ENCODE measurements at places on chromosomes 1 and 21.

- DNase-seq, result no peak
Observed at GRCh38 chr1:11308699-11309224, 35.8 kb downstream of the UBIAD1 start.

DNA sequence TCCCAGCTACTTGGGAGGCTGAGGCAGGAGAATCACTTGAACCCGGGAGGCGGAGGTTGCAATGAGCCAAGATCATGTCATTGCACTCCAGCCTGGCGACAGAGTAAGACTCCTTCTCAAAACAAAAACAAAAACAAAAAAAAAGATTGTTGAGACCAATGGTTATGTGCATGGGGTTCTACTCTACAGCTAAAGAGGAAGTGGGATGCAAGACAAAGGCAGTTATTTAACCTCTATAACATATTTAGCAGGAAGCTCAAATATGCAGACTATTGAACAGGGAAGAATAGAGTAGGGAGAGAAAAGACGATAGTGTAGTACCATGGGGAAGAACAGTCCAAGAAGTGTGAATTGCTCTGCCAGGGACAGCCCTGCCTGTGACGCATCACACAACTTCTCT, 227.7 kb downstream of the SMYD3 start:
- DNase-seq, result no peak

DNA sequence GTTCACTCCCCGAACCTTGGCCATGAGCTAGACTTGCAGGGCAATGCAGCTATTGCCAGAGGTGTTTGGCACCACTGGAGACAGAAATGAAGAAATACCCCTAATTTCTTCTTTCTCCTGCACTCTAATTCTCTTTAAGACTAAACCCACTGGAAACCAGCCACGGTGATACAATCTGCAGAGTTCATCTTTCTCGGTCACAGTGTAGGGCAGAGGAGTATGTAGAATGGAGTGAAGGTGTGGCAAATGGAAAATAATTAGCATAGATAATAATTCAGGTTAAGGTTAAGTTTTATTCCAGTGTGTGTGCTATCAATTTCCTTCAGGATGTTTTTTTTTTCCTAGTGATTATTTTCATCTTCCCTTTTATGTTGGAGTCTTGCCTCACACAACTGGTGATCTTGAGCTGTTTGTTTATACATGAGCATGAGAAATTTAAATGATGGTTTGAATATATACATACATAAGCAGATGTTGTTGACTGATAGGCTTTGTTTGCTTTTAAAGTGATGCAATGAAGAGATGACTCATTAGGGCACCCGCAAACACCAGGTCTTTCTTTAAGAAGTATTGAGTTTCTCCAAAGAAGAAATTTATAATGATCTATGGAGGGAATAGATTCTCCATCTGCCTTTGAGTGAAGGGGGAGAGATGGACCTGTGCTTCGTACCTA, 81.9 kb downstream of the SPATA17 start:
- no peak for DNase-seq

DNA sequence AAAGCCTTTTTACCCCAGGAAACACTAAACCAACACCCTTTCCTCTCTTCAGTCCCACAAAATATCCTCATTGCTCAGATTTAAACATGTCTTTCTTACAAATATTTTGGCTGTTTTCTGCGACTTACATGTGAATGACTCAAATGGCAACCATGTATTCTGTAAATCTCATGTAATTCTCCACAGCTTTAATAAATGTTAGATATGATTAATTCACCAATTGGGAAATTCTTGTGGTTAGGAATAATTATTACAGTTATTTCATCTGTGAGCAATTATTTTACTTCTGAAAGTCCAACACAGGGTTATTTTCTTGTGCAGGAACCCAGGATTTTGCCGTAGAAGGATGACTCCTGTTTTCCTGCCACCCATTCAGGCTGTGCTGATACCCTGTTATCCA, 431.5 kb downstream of the LMO4 start:
- DNase-seq, result no peak

DNA sequence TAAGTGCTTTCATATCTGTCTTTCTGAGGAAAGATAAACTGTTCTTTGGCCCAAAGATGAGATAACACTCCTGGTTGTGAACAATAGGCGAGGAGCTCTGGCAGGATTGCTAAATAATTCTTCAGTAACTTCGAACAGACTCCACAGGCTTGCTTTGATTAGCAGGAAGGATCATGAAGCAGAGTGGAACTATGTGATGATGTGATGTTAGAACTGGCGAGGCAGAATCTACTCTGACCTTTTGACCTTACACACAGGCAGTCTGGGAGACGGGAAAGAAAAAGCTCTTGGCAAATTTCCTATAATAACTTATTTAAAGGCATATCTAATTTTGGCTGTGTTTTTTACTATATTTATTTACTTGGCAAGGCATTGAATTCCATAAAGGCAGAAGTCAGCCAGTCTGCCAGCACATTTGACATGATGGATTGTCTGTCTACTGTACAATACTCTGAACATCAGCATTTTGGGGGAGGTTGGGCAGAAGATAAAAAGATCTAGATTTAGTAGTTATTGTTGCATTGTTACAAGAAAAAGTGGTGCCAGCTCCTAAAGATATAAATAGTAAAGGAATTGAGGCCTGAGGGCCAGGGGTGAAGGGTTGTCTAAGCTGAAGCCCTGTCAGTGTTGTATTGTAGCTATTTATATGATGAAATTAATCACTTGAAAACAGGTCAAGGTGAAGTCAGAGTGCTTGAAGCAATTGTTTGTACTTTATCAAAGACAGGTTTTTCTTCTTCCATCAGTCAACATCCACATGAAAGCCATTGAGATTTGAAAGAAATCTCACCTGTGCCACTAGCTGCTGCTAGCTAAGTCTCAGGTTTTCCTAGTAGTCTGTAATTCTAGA, 708.8 kb downstream of the LTN1 start:
- DNase-seq, result no peak

- DNase-seq, result no peak
Observed at GRCh38 chr1:91751275-91751674, 134.7 kb downstream of the TGFBR3 start.

All from GM10248 (cell line).